Stimulated activated CD4-positive, alpha-beta T cell treated with anti-CD3 and anti-CD28 coated beads, Interleukin-1b, Interleukin-23, amount 100 ng/mL, for 48 hours (primary cell): ENCODE measurements at places on chromosomes 6 and 20.

GRCh38 chr6:31822036-31822821, 5.3 kb upstream of the HSPA1B start:
- peak; percentile 71 for DNase-seq

DNA sequence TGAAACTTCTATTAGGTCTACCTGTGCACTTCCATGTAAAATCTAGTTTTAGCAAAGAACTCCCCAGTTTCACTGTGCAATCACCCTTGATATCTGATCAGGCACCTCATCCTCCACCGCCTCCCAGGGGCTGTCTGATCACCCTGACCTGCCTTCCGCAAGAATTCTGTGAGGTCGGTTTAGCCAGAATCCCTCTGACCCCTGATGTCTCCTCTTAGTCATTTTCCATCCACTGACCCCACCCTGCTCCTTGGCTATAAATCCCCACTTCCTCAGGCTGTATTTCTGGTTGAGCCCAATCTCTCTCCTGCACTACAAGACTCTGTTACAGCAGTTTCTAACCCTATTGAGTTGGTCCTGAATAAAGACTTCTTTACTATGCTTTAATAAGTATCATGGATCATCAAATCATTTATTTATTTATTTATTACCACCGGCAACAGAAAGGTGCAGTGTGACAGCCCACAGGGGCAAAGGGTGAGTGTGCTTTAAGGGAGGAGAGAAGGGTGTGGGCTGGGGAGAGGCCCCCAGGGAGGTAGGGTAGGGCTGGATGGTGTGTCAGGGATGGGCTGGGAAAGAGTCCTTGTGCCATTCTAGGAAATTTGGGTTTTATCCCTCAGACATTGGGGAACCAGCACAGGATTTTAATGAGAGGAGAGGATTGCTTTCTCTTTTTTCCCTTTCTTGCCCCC, 11.2 kb upstream of the SERPINB6 start:
- DNase-seq = no peak

DNA sequence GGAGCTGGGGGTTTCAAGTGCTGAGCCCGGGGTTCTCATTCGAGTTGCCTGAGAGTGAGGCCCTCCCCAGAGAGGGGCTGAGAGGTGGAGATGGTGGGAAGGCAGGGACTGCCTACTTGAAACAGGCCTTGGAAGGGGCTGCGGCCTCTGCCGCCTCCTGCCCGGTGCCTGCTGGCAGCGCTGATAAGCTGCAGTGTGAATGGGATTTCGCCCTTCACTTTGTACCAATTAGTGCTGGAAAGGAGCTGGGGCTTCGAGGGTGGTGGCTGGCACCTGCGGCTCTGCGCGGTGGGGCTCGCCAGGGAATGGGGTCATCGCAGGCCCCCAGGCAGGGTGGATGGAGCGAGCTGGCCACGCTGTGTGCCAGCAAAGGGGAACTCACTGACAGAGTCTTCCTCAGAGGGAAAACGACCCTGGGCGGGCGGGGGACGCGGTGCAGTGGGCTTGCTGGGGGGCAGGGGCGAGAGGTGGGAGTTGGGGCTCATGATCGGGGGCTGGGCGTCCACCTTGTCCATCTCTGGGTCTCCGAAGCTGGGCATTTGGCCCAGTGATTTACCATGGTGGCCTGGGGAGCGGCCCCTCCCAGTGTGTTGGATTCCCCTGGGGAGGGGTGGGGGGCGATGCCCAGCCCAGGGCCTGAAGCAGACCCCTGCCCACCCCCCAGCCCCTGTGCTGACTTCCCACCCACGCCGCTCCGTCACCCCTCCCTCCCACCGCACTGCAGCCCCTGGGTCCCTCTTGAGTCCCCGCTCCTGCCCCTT, 22.9 kb downstream of the COL20A1 start:
- no peak for DNase-seq

DNA sequence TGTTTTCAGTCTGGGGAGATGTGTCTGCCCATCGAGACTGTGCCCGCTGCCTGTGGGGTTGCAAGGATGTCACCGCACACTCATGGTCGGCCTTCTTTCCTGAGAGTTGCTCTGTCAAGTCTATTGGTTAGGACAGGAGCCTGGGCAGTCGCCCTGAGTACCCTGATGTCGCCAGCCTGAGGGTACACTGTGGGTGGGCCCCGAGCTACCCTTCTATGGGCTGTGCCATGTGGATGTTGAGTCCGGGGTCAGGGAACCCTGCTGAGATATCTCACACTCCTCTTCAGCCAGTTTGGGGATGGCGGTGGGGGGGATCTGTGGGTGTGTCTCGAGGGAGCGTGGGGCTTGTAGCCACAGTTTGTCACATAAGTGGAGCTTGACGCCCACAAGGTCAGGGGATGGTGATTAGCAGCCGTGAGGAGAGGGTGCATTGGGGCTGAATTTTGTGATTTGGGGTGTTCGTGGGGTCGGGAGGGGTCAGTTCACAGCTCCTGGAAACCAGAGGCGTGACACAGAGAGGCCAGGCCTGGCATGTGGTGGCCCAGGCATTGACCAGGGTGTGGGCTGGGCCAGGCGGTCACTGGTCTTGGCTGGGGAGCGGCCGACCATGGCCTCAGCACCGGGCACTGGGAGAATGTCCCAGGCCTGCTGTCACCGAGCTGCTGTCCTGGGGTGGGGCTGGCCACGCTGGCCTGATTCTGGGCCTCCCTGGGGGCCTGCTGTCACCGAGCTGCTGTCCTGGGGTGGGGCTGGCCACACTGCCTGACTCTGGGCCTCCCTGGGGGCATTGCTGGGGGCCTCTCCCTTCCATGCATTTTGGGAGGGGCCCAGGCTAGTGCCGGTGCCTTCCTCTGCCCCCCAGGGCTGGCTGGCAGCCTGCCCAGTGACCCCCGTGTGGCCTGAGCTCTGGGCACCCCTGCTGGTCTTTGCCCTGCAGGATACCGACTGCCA, 1.6 kb upstream of the NPBWR2 start:
- DNase-seq = no peak

GRCh38 chr6:108497883-108498282, 62.8 kb upstream of the FOXO3 start:
- DNase-seq = peak; percentile 3

DNA sequence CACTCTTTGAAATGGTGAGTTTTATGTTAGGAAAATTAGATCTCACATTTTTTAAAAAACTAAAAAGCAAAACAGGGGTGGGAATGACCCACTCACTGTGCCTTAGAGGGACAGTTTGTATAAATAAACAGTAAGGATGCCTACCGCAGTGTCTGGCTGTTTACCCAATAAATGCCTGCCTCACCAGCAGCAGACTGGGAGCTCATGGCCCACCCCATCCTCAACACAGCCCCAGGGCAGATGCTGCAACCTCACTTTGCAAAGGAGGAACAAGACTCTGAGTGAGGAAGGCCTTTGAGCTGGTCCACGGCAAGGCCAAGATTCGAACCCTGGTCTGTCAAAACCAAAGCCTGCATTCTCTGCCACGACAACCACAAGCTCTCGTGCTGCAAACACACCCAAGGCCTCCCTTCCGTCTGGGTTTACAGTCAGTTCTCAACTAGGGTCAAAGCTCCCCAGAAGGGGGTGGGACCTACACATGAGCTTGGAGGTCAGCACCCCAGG, 77.8 kb downstream of the BMP7 start:
- DNase-seq = no peak

DNA sequence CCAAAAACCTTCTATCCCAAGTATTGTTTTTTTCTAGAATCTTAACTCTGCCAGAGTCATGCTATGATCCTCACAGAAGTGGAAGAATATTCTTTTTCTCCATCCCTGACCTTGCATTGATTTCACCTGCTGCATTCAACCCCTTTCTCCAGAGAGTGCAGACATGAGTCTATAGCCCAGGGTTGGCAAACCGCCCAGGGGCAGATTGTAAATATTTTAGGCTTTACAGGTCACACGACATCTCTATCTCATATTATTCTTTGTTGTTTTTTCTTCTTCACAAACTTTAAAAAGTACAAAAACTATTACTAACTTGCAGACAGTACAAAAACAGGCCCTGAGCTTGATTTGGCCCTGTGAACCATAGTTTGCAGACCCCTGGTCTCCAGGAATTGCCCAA, 112.1 kb upstream of the ASF1A start:
- no peak for DNase-seq

DNA sequence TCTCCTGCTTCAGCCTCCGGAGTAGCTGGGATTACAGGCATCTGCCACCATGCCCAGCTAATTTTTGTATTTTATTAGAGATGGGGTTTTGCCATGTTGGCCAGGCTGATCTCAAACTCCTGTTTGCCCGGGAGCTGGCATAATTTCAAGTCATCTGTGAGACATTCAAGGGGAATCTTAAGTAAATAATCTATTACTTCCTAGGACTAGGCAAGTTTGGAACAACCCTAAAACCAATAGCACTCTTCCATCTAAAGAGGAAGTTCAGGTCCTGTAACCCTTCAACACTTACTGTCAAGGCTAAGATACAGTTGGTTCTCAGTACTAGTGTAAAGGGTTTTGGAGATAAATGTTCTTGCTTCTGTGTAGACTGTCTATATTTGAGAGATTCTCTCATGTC, 267.8 kb upstream of the IRAK1BP1 start:
- DNase-seq = no peak

GRCh38 chr6:163392533-163392932, 22.0 kb upstream of the QKI start:
- DNase-seq = no peak

GRCh38 chr6:53930330-53930729, 135.5 kb downstream of the LRRC1 start:
- no peak for DNase-seq

DNA sequence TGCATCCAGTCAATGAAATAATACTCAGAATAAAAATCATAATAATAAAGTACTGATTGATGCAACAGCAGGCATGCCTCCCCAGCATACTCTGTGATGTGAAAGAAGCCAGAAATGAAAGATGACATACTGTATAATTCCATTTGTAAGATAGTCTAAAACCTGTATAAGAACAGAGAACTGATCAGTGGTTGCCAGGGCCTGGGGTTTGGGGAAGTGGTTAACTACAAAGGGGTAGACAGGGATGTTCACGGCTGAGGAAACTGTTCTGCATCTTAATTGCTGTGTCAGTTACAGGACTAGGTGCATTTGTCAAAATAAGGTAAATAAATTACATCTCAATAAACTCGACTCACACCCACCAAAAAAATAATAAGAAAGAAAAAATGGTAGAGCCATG, 81.3 kb upstream of the BMP2 start:
- DNase-seq = no peak

DNA sequence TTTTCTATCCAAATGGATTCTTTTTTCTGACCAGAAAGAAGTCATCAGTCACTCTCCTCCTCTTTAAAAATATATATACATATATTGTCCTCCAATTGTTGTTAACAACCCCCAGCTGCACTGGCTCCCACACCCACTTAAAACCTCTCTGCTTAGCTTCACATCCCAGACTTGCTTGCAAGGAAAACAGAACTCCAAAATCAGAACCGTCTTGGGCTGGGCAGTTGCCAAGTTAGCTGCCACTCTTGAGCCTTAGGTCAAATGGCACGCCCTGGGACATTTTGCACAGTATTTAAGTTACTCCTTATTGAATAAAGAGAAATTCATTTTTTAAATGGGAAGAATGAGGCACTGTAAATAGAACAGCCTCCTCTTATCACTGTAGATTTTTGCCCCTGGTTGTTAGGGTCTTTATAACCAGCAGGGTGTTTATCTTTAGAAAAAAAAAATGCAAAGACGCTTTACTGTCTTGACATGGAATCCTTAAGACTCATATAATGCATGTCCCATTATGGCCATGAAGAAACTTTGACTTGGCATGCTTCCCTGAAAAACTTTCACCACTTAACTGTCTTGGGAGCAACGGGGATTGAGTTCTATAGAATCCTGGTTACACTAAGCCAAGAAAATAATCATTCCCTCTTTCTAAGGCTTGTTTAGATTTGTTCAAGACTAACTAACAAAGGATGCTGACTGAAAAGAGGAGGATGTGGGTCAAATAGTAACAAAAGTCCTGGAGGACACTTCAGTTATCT, 204.5 kb downstream of the ISM1 start:
- DNase-seq = no peak

GRCh38 chr20:60310560-60311349, 352.5 kb downstream of the CDH26 start:
- DNase-seq = no peak
